A549 treated with DMSO at 1 μM for 4 hours (cell line): ENCODE measurements at places on chromosomes 1 and 21. TPM values are rescaled to one million over a fixed set of nuclear protein-coding genes. Genes with fewer than 3 reads are reported as not detected.

FCMR gene
- total RNA-seq, result 4.0 to 6.3 TPM (median 4.4 TPM) in 5 replicates

HSD11B1 gene
- not detected in 5 replicates for total RNA-seq

MPL gene
- total RNA-seq, result 0.26 TPM in 1 of 5 replicates, not detected in the others

OR14K1 gene
- not detected in 5 replicates for total RNA-seq

CCDC17 gene
- total RNA-seq, result 0.35 to 0.68 TPM (median 0.49 TPM) in 5 replicates

DPT gene
- not detected in 5 replicates for total RNA-seq

S100A16 gene
- 441 to 483 TPM (median 469 TPM) in 5 replicates for total RNA-seq

CHI3L2 gene
- total RNA-seq, result 0.20 to 0.40 TPM (median 0.31 TPM) in 5 replicates

RHEX gene
- not detected in 5 replicates for total RNA-seq

LRRC38 gene
- total RNA-seq, result not detected in 5 replicates

LYPLA2 gene
- total RNA-seq, result 55.6 to 63.0 TPM (median 59.1 TPM) in 5 replicates

SLFNL1 gene
- total RNA-seq, result 0.03 to 0.07 TPM (median 0.06 TPM) in 3 of 5 replicates, not detected in the others

NCSTN gene
- 43.5 to 48.5 TPM (median 46.6 TPM) in 5 replicates for total RNA-seq

FNDC10 gene
- 6.3 to 10.2 TPM (median 7.4 TPM) in 5 replicates for total RNA-seq

AMY1C gene
- not detected in 5 replicates for total RNA-seq

MCOLN2 gene
- total RNA-seq, result 1.7 to 3.1 TPM (median 2.8 TPM) in 5 replicates
